ENCODE measurements at places on chromosomes 4 and X.
A peak's percentile ranks its signal among the peaks of the same experiment; 100 is the strongest.

GRCh38 chrX:9646471-9647224 lies 119.0 kb downstream of the GPR143 start:
- no peak for DNase-seq

- DNase-seq, result peak; percentile 67
These were observed 774 bp downstream of the FAM193A start for GRCh38 chr4:2537011-2537830.

DNA sequence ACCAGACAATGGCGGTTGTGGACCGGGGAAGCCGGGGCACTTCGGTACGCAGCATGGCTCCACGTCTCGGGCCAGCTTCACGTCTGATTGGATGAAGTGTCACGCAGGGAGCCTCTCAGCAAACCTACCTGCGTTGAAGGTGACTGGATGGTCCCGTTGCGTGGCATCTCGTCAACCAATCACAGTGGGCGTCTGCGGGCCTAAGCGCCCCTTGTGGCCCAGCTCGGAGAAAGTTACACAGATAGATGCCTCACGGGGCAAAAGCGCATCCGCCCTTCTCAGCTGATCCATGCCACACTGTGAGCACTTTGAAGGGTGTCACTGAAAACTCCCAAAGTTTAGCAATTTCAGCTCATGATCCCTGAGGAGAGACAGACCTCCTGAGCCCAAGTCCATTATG lies at the start of gene H2BW1:
Gene H2BW1, minus strand, starts transcription at position 103 of the 400 bp plus-strand sequence. CDS start 132 bp downstream, outside the sequence.
- DNase-seq, result no peak

DNA sequence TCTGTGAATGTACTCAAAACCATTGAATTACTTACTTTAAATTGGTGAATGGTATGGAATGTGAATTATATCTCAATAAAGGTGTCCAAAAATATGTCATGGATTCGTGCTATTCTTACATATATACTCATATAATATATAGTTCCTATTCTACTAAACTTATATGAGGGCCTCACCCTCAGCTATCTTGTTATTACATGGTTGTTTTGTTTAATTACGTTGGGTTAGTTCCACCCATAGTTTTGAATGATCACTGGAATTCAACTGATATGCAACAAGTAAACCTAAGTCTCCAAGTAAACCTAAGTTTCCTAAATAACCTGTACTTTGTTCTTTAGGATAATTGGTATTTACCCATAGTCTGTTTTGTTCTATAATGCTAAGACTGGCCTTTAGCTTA lies 30.6 kb upstream of the CD99L2 start:
- no peak for DNase-seq

DNA sequence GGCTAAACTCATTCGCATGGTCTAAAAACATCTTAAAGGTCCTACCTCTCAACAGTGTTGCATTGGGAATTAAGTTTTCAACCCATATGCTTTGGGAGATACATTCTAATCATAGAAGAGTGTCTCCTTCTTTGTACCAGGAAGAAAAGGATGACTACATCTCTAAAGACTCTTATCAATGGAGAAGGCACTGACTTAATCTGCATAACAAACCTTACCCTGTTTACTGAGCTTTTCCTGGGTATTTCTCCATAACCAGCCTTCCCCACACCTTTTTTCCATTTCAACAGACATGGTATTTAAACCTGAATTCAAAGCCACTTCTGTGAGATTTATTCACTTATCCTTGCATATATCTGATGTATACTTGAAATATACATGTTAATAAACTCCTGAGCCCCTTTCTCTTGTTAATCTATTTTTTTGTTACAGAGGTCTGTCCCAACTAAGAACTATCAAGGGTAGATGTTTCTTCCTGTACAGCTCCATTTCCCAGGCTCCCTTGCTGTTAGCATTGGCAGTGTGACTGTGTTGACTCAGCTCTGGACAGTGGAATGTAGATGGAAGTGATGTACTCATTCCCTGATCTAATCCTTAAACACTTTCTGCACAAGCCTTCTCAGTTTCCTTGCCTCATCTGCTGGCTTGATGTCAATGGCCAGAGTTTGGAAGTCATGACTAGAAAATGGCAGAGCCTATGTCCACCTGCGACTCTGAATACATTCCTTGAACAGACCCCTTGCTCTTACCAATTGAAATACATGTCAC lies 148.9 kb upstream of the CPEB2 start:
- DNase-seq, result no peak

GRCh38 chrX:128287693-128288092 lies 235.5 kb upstream of the ACTRT1 start:
- DNase-seq, result no peak

DNA sequence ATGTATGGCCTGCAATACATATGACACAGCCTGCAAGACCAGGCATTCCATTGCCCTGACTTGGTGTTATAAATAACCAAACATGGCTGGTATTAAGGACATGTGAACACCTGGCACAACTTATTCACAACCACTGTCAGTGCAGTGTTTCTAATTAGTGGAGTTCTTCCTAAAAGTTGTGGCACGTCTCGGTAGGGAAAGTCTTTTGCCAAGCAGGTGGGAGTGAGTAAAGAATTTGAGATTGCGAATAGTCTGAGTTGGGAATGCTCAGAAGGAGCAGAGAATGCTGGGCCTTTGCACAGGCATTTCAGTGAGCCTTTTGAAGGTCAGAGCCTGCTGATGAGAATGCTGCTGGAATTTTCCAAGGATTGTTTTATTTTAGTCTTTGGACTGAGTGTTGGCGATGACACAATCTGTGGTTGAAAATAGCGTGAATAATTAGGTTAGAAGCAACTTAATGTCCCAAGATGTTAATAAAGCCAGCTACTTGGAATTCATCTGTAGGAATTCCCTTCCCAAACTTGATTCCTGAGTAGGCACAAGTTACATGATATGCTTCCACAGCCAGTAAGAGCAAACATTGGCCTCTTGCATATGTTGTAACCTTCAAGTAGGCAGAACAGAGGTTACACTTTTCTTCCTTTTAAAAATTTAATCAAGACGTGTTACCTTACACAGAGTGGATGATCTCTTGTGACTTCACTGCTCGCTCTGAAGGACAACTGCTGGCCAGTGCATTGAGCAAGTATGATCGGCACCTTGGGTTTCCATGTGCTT lies 83.6 kb upstream of the PGRMC2 start:
- DNase-seq, result no peak

- DNase-seq, result no peak
These were observed 104.8 kb upstream of the CASK start for GRCh38 chrX:42028109-42028508.
